ENCODE measurements at places on chromosomes 5 and 9.

- no peak for DNase-seq
These were observed 39.8 kb upstream of the DAP start for GRCh38 chr5:10800852-10801251.

DNA sequence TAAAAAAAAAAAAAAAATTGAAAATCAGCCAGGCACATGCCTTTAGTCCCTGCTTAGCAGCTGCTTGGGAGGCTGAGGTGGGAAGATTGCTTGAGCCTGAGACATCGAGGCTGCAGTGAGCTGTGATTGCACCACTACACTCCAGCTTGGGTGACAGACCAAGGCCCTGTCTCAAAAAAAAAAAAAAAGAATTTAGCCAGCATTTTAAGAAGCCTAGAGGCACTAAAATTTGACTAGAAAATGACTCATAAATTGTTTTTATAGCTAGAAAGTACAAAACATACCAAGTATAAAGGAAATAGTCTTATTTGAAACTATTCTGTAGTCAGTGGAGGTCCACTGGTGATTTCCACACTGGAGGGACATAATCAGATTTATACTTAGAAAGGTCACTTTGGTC, 17.5 kb downstream of the LRRC70 start:
- peak; percentile 36 for DNase-seq

DNA sequence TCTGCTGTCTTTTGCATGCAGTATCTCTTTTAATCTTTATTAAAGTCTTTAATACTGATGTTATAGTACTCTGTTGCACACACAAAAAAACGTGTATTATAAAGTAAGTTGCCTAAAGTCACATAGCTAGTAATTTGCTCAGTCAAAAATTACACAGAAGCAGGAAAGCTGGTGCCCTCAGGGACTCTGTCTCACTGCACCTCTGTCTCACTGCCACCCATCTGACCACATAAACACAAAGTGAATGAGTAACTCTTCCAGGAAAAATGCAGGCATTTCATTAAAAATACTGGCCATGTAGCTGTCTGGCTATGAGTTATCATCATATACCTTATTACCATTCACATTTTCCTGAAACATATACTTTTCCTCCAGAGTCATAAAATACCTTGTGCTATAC, 591.7 kb downstream of the CSNK1G3 start:
- no peak for DNase-seq

GRCh38 chr9:31166516-31166915, 1217.9 kb upstream of the ACO1 start:
- DNase-seq = no peak

DNA sequence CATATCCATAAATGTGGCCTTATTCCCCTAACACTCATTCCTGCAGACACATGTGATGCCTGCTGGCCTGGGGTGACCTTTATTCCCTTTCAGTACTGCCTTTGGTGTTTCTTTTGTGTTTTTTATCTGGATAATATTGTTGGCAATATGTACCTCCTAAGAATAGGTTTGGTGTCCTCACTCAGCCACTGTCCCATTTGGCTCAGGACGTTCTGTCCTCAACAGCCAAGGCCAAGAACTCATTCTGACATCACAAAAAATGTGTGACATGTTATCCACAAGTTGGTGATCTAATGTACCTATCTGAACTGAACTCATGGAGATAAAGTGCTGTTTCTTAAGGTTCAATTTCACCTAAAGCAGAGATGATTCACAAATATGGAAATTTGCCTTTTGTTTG, 142.9 kb upstream of the GRAMD2B start:
- DNase-seq = no peak

GRCh38 chr9:121485623-121486022, 14.0 kb downstream of the GGTA1 start:
- no peak for DNase-seq

DNA sequence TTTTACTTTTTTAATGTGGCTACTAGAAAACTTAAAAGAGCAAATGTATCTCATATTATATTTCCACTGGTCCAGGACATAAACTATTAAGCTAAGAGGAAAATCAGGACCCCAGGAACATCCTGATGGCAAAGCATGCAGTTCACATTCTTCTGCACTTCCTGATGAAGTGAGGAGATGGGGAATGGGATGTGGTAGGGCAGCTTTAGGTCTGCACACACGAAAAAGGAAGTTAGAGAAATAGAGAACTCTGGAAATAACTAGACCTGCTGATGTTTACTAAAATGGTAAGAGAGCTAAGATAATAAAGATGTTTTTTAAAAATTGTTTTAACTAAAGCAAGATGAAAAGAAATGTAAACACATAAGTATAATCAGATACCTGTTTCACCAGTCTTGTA, 39.7 kb upstream of the NIPBL start:
- no peak for DNase-seq
